ENCODE measurements at places on chromosomes 5 and 9. TPM values are rescaled to one million over a fixed set of nuclear protein-coding genes. Genes with fewer than 3 reads are reported as not detected.

ANKRD34B gene
- not detected for total RNA-seq

SLCO6A1 gene
- total RNA-seq, result not detected

SPATA31E1 gene
- not detected for total RNA-seq

TAF11L7 gene
- total RNA-seq, result not detected

SV2C gene
- not detected for total RNA-seq

GRCh38 chr5:172815631-172816030, 18.4 kb upstream of the ERGIC1 start:
- DNase-seq, result no peak

DNA sequence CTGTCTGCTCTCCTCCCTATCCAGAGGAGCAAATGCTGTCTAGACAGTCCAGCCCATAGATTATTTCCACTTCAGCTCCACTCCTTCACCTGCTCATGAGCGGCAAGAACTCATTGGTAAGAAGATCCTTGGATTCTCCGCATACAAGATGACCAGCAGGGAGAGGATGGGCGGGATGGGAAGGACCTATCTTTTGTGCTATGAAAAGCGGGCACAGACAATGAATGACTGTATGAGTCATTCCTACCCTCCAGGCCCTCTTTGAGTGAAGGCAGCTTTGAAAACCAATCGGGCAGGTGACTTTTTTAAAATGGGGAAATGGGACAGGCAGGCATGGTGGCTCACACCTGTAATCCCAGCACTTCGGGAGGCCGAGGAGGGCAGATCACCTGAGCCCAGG, 49.4 kb downstream of the SMIM23 start:
- peak; percentile 25 for DNase-seq

GRCh38 chr5:160181965-160182622, 47.2 kb upstream of the FABP6 start:
- peak; percentile 65 for DNase-seq

GRCh38 chr9:133655701-133656100, 19.5 kb downstream of the DBH start:
- DNase-seq, result no peak

DNA sequence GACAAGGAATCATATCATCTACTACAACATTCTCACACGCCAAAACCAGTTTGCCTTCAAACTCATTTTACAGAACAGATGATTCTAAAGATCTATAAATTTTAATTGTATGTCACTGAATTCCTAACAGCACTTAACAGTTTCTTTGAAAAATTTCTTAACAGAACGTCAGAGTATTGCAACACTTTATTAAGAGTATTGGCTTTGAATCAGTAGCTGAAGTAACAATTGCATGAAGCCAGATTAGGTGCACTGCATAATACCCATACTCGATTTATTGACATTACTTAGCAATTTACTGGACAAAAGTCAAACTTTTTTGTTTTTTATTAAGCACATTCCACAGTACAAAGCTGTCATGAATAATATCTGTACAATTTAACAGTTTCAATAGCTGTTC, 75.8 kb downstream of the SMIM23 start:
- no peak for DNase-seq

- no peak for DNase-seq
These were observed 60.8 kb downstream of the AOPEP start for GRCh38 chr9:94787266-94787665.

DNA sequence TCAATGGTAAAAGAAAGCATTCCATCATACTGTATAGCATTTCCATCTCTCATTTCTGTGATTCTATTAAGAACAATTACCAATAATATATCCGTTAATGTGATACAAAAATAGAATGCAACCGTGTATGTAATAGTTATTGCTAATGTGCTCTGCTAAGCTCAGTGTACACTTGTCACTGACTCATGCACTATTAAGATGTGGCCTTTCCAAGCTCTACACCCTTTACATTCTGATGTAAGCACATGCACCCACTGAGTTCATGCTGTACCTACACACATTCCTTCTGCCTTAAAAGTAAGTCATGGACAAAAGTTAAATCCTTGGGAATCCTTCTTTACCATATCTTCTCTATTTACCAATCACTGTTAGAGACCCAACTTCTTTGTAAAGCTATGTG, 319.1 kb downstream of the ZSWIM6 start:
- DNase-seq, result no peak

GRCh38 chr9:135830496-135830895, 76.8 kb downstream of the CAMSAP1 start:
- no peak for DNase-seq

GRCh38 chr5:58294598-58295305, 165.1 kb downstream of the PLK2 start:
- peak; percentile 78 for DNase-seq

DNA sequence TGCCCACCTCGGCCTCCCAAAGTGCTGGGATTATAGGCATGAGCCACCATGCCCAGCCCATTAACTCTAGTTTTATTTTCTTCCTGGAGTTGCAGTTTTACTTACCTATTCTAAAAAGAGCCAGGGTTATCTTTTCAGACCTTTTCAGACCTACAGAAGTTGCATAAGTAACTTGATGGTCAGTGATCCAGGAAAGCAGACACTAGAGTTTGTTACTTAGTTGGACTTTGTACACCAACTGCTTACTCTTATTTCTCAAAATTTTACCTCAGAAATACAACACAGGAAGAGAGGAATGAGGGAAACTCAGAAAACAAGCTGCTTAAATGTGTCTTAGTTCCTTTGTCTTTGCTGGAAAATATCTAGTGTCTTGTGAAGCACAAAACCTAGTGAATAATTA, 25.4 kb downstream of the RAD23B start:
- DNase-seq, result no peak

DNA sequence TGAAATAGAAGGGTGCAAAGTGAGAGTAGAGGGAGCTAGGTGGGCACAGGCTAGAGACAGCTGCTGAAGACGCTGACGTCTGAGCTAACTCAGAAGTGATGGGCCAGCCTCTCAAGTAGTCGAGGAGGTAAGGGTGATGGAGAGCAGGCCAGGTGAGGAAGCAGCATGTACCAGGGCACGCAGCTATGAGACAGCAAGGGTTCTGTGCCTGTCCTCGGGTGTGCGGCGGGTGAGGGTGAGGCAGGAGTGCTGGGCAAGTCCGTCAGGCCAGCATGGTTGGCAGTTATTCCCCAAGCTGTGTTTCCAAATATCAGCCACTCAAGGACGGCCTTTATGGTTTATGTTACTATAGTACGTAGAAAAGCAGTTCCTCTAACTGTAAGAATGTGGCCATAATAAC, 6.2 kb downstream of the RMND5B start:
- DNase-seq, result no peak

DNA sequence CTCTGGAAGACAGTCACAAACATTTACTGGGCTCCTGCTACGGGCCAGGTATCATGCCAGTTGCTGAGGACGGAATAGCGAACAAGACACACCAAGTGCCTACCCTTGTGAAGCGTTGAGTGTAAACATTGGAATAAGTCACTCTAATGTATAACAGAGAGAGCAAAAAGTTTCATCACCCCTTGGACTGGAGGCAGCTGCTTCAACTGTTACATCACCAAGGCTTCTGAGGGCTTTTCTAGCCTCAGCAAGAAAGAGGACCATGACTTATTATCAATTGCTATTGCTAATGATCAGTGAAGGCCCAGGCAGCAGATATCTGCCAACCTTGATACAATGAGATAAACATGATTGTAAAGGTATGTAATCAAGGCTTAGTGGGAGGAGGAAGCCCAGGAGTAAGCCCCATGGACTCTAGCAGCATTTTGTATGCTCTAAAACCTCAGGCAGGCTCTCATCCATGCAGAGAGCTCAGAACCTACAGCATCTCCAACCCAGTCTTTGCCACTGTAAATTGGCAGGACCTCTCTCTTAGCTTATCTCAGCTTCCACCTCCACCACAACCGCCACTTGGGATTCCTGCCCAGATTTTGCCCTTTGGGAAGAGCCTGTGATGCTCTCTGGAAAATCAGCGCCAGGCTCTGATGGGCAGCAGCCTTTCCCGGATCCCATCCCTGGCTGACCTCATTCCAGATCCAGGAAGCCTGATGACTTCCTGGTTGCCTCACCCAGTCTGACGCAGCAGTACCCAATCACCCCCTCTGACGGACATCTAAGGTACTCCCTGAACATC, 54.5 kb downstream of the ADAM19 start:
- DNase-seq, result peak; percentile 63

GRCh38 chr9:81028504-81028903, 660.8 kb downstream of the TLE1 start:
- DNase-seq, result peak; percentile 96

GRCh38 chr9:17330097-17330496, 195.3 kb downstream of the CNTLN start:
- DNase-seq, result no peak

DNA sequence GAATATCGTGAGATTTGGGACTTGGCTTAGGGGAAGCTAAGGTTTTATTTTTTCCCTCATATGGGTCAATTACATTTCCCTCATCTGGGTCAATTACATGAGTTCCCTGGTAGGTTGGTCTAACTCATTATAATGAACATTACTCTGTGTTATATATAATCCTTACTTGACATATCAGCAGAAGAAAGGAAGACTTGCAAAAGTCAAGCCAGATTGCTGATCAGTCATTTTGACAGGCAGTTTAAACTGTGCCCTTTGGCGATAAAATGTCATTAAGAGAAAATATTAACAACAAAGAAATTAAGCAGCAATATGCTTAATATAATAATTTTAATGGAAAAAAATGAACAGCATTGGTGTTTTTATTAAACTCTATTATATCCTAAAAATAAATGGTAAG, 23.1 kb upstream of the TRPM3 start:
- no peak for DNase-seq

DNA sequence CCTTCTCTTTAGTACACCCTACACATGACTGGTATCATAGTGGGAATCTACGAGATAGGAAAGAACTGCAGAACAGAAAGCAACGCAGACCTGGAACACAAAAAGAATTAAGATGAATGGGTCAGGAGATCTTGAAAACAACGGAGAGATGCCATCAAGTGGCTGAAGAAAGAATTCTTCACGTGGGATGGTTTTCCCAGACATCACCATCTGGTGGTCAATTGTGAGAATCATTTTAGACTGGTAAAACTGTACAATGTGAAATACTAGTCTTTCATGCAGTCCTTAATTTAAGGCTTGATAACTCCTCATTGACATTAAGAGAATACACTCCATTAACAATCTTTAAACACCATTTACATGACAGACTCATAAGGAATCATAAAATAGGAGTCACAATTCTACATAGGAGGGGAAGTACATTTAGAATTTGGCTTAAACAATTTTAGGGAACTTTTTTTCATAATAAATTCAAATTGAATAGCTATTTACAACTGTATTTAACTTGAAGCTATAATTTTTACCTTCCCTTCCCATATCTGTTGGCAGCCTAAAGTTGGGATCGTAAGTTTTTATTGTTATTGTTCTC, 128.4 kb upstream of the TRPM3 start:
- peak; percentile 64 for DNase-seq

All from M059J (cell line).